ENCODE measurements at places on chromosomes 12 and 14.
A peak's percentile ranks its signal among the peaks of the same experiment; 100 is the strongest.

DNA sequence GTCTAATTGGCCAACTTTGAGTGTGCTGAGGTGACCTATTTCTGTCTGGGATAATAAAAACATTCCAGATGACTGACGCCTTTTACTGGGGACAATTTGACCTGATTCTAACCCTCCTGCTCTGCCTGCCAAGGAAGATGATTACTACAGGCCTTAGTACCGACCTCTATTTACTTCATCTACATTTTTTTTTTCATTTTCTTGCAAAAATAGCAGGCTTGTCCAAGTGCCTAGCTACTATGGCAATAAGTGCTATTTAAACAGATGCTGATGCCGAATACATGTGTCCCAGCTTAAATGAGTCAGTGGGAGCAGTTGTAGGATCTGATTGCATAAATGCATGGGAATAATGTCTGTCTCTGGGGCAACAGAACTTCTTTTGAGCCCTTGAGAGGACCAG lies 254.3 kb downstream of the RGS6 start:
- peak; percentile 42 for DNase-seq

- DNase-seq, result no peak
Measured at GRCh38 chr12:24861766-24862540, 86.9 kb downstream of the BCAT1 start.

GRCh38 chr12:122123051-122123760 lies 44.6 kb downstream of the MLXIP start:
- peak; percentile 79 for DNase-seq

DNA sequence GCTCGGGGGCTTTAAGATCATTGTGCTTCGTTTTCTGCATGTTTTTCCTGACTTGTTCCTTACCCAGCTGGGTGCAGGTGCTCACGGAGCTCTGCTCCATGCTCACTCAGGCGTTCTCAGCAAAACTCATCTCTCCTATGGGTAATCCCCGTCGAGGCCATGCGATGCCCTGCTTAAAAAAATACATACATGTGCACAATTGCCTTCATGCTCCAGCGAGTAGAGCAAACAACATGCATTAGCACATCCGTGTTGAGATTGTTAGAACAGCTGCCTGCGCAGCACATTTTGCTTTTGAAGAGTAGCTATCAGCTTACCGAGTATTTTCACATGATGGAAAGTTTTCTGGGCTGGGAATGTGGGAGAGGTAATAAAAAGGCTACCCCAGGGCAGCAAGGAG lies 16.2 kb downstream of the AACS start:
- DNase-seq, result no peak

GRCh38 chr14:105363847-105364708 lies 34.3 kb upstream of the TEX22 start:
- DNase-seq, result no peak

- no peak for DNase-seq
Measured at GRCh38 chr12:117134059-117134458, 34.8 kb upstream of the TESC start.

DNA sequence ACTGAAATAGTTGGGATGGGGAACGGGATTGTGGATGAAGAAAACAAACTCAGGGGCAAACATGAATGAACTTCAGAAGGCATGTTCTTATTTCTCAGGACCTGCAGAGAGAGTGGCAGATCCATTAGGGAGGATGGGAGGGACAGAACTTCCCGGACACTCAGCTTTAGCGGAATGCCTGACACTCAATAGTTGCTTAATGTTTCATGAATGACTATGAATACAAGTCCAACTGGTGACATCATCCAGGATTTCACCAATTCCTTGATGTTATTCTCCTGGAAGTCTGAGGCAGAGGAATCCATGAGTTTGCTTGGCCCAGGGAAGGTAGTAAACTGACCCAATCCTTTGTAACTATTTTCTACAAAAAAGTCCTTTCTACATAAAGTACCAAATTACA lies 37.8 kb upstream of the LRRC10 start:
- no peak for DNase-seq

DNA sequence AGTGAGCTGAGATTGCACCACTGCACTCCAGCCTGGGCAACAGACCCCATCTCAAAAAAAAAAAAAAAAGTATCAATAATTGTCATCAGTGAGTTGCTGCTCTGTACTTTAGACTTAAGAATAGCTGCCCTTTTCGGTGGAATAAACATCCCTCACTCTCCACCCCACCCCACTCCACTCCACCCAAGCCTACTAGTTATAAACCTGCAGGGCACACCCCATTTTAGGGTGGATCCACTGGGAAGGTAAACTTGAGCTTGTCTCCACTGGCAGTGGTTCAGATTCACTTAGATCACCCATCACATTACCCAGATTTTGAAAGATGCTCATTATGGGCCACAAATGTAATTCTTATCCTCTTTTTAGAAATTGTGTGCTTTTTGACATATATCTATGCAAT lies 106.4 kb downstream of the GPR135 start:
- no peak for DNase-seq

GRCh38 chr14:73741876-73742519 lies 27.8 kb upstream of the PNMA1 start:
- DNase-seq, result no peak

DNA sequence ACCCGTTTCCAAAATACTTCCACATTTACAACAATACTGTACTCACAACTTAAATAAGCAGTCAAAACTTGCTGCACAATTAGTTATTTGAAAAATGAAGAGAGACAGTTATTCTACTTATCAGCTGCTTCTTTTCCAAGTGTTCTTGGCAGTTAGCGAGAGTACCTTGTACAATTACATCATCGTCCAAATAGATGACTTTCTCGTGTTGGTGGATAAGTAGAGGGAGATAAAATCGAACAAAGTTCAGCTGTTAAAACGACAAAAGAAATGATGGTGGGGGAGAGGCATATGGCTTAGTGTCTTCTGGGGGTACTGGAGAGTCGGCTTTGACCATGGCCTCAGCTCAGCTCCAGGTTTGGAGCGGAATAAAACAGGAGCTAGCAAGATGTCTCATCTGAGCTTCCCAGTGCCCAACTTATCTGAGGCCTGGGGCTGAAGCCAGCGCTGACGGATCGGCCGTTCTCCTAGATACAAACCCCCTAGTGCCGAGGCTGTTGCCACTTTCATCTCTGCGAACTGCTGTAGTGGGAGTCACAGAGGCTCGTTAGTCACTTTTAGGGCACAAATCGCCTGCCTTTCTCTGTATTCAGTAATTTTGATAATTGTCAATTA lies 31.7 kb downstream of the TDG start:
- DNase-seq, result peak; percentile 37

DNA sequence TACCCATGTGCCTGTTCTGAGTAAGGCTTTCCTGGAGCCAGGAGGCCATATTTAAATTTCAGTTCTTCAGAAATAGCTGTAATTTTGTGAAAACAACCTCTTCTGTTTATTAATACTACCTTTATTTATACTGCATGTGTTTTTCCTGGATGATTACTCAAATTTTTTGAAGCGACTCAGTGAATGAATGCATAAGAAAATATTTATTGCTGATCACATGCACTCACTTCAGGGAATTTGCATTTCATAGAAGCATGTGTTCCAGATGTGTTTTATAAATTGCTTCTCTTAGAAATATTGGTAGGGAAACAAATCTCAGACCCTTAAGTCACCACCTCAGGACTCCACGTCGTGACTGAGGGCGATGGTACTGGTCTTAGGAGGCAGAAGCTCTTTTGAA lies 21.8 kb upstream of the DCN start:
- DNase-seq, result no peak

DNA sequence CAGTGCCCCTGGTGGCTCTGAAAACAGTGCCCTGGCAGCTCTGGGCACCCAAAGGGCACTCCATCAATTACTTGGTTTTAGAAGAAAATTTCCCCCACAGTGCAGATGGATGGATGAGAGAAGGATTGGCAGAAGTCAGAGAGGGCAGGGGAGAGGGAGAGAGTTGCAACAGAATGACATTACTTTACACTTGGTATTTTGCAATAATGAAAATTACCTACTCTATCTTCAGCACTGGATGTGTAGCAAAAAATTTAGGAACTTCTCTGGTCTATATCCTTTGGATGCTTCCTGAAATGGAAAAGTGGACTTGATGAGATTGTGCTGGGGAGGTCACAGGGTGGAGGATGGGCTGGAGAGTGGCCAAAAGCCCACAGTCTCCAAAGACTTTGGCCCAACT lies 193.2 kb downstream of the CHST11 start:
- no peak for DNase-seq

DNA sequence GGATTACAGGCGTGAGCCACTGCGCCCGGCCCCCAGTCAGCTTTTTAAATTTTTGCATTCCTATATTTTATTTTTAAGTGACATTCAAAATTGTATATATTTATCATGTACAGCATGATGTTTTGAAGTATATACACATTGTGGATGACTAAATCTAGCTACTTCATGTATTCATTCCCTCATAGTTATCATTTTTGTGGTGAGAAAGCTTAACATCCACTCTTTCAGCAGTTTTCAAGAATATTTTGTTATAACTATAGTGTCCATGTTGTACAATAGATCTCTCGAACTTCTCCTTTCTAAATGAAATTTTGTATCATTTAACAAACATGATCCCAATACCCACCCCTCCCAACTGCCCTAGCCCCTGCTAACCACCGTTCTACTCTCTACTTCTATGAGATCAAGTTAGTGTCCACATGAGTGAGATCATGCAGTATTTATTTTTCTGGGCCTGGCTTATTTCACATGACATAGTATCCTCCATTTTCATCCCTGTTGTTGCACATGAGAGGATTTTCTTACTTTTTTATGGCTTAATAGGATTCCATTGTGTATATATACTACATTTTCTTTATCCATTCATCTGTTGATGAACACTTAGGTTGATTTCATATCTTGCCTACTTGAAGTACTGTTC lies 8.8 kb upstream of the HEBP1 start:
- no peak for DNase-seq

DNA sequence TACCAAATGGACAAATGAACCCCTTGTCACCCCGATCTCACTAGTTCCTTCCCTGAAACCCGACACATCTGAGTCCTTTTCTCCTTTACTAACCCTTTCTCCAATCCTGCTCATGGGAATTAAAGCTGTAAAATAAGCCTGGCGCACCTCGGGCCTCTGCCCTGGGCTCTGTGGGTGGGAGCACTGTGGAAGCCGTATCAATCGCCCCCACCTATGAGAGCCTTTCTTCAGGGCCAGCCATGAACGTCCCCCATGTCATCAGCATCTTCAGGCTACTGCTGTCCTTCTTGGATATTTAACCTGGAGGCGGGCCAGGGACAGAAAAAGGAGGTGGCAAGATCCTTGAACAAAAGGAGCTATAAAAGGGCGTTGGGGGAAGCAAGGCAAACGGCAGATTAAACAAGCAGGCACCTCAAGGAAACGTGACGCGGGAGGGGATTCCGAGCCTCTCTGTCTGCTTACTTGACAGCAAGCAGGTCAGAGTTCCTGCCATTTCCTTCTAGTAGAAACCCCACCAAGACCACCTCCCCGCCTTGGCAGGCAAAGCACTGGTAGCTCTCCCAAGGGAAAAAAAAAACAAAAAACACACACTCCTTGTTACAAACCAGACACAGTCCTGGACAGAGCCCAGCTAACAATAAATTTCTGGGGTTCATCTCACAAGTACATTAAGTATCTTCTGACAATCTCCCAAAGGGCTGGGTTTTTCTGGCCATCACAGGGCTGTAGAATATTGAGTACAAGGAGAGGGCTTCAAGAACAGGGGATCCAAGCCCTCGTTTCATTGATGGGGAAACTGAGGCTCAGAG lies 62.9 kb downstream of the DPF3 start:
- peak; percentile 87 for DNase-seq

- no peak for DNase-seq
Measured at GRCh38 chr12:49541911-49542505, 3.2 kb downstream of the KCNH3 start.

Data from testis (tissue), 5 donors.